ENCODE measurements at places on chromosomes 3 and 15.

DNA sequence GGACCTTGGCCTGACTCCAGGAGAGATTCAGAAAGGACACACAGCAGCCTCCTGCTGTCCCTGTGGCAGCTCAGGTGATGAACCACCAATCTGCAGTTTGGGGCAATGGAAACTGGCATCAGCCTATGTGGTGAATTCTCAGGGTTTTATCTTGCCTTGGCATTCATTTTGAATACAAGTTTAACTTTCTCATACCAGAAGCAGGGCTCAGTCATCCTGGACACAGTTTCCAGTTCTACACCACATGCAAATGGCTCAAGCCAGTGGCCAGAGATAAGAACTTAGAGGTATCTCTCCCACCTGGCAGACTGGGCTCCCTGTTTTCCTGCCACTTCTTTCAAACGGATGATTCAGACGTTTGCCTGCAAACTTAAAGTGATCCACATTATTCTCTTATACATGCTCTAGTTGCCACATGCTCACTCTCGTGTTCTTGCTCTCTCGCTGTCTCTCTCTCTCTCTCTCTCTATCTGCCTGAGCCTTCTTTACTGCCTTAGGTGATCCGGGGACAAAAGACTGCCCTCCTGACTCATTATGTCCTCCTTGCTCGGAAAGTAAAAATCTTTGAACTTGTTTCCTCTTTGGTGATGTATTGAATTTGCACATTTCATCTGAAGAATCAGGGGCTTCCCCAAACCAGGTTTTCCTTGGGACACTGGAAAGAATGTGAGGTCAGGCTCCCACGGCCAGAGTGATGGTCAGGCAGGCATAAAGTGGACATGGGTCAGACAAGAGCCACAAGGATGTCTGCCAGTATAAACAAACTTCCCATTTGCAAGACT lies 99.6 kb upstream of the STT3B start:
- DNase-seq = no peak

DNA sequence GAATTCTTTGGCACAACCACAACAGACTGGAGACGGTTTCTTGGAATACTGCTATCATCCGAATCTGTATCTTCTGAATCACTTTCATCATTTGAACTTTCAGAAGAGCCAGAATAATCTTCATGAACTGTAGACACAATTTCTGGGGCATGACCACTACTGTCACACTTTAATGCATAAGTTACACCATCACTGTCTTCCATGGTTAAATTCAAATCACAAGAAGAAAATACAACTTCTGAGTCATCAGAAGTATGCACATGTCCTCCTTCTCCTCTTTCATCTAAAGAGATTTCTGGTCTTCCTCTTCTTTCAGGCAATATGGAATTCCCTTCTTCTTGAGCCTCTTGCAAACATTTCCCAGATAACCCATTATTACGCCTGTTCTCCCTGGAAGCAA lies 42.5 kb downstream of the SETD2 start:
- no peak for DNase-seq

DNA sequence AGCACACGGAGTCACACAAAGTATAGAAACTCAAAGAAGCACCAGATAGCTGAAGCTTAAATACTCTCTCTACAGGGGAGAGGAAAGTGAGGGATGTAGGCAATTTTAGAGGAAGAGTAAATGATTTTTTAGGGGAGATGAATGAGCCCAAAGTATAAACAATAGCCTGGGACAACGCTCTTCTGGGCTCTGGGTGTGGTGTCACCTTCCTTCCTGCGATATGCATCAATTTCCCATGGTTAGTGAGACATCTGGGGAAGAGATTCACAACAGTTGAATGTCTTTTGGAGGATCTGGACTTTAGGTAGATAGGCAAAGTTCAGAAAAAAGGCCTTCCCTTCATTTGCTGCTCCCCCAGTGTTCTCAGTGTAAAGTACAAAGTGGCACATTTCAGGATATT lies 125.2 kb downstream of the EFHB start:
- DNase-seq = no peak

GRCh38 chr3:23152989-23153388 lies 50.1 kb upstream of the UBE2E2 start:
- no peak for DNase-seq

DNA sequence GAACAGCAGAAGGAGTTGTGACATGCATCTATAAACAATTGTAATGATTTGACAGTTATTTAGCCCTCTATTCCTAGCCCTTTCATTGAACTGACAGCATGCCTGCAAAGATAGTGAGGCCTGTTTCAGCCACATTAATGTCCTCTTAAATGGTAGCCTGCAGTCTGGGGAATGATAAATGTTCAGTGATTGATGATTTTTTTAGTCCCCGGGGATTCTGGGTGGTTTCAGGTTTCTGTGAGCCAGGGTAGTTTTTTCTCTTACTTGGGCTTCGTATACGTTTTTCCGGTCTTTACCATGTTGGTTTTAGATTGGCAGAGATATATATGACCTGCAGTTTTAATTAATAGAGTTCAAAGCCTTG lies 172.0 kb downstream of the TCF12 start:
- no peak for DNase-seq

- no peak for DNase-seq
These were observed 254.7 kb downstream of the EDEM1 start for GRCh38 chr3:5442106-5442785.

DNA sequence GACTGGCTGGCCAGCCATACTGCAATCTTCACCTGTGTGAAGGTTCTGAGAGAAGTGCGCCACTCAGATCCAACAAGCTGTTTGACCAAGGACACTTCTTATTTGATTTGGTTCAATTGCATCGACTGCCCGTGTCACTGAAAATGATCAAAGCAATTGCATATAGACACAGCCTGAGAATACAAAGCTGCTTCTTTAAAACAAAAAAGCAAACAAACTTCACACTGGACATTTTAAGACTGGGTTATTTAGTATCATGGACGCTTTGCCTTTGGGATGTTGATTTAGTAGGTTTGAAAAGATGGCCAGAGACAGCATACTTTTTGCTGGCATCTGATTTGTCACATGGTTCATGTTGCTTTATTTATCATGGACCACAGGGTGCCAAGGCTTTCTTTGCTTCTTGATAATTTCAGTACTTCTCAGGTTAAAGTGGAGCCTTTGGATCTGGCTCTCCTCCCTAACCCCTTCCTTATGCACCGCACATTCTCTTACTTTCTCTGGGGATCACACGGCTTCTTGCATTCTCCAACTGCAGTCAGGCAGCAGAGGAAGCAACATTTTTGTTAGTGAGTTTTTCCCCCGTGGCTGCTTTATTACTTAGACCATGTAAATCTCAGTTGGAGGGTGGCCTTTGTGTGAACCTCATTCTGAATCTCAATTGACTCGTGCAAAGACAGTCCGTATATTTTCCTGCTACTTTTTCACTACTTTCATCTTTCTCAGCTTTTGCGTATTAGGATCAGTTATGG lies 151.0 kb downstream of the CD47 start:
- no peak for DNase-seq
